Right atrium auricular region (tissue), 2 donors: ENCODE measurements at places on chromosomes 12 and 14. TPM values are rescaled to one million over a fixed set of nuclear protein-coding genes. Genes with fewer than 3 reads are reported as not detected.

GRCh38 chr12:2057795-2058408, 5.1 kb downstream of the CACNA1C start:
- no peak for DNase-seq

The TMEM30B gene
- total RNA-seq, result 2.0 TPM

DNA sequence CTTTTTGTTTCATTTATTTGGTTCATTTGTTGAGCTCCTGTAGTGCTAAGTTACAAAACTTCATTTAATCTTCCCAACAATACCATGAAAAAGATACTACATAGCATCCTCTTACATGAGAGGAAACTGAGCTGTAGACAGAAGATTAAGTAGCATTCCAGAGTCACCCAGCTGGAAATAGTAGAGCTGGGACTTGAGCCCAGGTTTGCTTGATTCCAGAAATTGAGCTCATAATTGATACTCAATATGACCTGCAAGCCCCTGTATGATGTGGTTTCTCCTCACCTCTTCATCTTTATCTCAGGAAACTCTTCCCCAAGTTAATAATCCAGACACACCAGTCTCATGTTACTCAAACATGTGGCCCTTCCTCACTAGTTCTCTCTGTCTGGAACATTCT, 87.0 kb upstream of the DAAM1 start:
- DNase-seq, result no peak

- DNase-seq, result no peak
Measured at GRCh38 chr14:70018230-70018629, 139.0 kb downstream of the SMOC1 start.

GRCh38 chr12:68086019-68086603, 73.4 kb downstream of the IFNG start:
- DNase-seq, result no peak

The MYF5 gene
- not detected for total RNA-seq

DNA sequence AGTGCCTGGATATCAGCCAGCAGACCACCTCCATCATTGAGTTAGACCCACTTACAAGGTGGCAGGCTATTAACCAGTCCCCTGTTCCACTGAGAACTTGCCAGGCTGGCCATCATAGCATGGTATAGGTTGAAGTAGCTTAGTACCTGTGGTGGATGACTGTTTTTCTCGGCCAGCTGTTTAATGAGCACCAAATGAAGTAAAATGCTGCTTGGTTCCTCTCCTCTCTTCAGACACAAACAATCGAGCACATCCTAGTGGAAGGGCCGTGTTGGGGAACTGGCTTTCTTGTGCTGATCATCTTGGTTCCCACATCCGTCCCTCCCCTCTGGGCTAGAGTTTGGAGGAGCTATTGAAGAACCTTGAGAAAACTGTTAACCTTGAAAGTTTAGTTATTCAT, 486.2 kb downstream of the RAD51B start:
- no peak for DNase-seq

DNA sequence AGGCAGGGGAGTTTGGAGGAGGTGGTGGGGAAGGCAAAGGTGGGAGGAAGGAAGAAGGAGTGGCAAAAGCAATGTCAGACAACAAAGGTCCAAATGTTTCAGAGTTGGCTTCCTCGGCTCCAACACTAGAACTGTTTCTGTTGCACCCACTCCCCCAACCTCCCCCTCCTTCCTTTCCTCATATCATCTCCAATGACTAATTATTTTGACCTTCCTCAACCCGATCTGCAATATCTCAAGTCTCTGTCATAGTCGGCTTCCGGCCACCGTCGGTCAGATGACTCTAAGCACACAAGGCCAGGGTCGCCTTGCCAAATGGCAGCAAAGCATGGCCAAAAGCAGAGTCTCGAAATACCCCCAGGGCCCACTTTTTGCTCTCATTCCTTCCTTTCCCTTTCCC, 637.0 kb upstream of the TBX3 start:
- no peak for DNase-seq

GRCh38 chr14:98120831-98121464, 1151.0 kb downstream of the BCL11B start:
- DNase-seq, result no peak

The EID3 gene
- 2.9 TPM for total RNA-seq

The AQP5 gene
- 2.1 TPM for total RNA-seq

DNA sequence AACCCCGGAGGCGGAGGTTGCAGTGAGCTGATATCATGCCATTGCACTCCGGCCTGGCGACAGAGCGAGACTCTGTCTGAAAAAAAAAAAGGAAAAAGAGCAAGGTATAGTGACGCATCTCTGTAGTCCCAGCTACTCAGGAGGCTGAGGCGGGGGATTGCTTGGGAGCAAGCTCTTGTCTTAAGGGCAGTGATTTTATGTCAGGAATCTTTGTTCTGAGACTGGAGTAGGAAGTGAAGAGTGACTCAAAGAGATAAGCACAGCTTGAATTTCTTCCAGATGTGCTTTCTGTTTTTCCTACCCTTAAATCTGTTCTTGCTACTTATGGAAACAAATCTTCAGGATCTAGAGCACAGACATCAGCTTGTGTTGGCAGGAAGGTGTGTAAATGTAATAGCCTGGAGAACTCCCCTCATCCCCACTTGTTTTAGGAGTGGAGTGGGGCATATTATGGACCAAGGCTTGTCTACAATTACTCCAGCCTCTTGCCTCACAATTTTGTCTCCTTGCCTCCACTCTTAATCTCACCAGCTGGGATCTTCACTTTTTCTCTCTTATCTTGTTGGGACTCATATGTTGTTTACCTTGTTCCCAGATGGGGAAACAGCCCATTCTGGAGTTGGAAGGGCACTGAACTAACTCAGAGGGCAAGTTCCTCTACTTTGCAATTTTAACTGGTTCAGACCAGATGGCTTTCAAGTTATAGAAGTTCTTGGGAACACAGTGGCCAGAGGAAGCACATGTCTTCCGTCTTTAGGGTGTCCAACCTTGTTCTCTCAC, 7.5 kb downstream of the TMED2 start:
- DNase-seq, result no peak

GRCh38 chr14:103361867-103362266, 23.3 kb upstream of the MARK3 start:
- no peak for DNase-seq

GRCh38 chr14:24425704-24426103, 3.8 kb downstream of the CBLN3 start:
- no peak for DNase-seq

DNA sequence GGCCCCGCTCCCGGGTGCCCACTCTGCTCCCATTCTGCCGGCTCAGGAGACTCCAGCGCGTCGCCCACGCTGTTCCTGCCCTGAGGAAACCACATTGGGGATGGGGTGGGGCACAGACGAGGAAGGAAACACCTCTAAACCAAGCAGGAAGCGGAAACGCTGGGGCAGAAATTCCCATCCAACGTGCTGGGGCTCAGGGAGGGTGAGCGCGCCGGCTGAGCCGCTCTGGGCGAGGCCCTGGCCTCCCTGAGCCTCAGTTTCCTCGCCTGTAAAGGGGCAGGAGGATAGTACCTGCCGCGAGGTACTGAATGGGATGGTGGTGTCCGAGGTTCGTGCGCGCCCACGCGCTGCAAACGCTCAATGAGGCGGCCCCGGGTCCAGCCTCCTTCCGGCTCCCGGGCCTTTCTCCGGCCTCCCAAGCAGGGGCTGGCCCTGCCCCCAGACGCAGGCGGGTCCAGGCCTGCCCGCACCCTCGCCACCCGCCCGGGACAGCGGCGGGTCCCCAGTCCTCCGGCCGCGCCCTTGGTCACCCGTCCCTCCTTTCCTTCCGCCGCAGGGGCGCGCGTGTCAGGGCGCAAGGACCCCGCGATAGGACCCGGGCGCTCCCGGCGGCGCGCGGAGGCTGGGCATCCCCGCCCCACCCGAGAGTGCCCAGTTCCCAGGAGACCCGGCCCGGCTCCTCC, 673 bp downstream of the BEGAIN start:
- DNase-seq, result no peak

- no peak for DNase-seq
Measured at GRCh38 chr14:59847711-59848110, 22.9 kb downstream of the RTN1 start.

GRCh38 chr12:112149596-112149995, 24.2 kb downstream of the TRAFD1 start:
- peak; percentile 16 for DNase-seq

DNA sequence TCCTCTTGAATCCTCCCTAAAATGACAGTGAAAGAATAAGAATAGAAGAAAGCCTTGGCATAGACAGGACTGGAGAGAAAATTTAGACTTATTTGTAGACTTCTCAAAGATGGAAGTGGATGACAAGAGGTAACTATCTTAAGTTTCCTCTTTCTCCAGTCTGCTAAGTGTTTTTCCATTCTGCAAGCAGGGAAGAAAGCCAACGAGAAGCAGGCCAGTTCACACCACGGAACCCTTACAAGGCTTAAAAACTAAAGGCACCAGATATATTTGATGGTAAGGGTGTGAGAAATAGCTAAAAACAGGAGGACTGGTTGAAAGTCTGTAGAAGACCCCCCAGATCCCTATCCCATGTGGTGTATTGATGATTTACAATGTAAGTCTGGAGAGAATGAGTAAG, 82.9 kb upstream of the GPHB5 start:
- DNase-seq, result no peak

- DNase-seq, result no peak
Measured at GRCh38 chr14:68386950-68387779, 405.7 kb downstream of the ZFP36L1 start.

DNA sequence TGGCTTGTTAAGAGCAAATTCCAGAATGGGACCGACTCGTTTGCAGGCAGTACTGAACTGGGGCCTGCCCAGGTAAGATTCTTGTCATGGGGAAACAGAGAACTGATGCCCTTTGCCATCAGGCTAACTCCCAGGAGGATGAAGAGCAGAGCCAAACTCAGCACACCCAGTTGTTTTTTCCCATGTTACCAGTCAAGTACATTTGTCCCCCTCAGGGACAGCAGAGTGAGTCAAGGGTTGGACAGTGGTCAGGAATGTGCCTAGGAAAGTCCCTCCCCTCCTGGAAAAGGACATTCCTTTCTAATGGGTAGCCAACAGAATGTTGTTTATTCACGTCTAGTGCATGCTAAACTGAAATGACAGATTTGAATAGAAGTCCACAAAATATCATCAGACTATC, 1.6 kb downstream of the ART4 start:
- DNase-seq, result peak; percentile 84

The ADCK1 gene
- 5.5 TPM for total RNA-seq

The DBX2 gene
- total RNA-seq, result 0.51 TPM

The DDX11 gene
- total RNA-seq, result 1.1 TPM

The JAG2 gene
- total RNA-seq, result 17.3 TPM

DNA sequence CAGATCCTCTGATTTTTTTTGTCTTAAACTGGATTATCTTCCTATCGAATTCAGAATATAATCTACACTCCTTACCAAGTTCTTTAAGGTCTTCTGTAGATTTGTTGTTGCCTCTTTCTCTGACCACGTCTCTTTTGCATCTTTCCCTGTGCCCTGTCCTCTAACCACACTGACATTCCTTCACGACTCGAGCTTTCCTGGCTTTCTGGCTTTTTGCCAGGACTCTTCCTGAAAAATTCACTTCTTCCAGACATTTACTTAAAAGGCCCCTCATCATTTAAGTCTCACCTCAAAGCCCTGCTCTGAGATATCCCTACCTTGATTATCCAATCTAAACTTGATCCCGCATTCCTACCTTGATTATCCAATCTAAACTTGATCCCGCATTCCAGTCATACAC, 422.3 kb upstream of the DCN start:
- DNase-seq, result no peak

DNA sequence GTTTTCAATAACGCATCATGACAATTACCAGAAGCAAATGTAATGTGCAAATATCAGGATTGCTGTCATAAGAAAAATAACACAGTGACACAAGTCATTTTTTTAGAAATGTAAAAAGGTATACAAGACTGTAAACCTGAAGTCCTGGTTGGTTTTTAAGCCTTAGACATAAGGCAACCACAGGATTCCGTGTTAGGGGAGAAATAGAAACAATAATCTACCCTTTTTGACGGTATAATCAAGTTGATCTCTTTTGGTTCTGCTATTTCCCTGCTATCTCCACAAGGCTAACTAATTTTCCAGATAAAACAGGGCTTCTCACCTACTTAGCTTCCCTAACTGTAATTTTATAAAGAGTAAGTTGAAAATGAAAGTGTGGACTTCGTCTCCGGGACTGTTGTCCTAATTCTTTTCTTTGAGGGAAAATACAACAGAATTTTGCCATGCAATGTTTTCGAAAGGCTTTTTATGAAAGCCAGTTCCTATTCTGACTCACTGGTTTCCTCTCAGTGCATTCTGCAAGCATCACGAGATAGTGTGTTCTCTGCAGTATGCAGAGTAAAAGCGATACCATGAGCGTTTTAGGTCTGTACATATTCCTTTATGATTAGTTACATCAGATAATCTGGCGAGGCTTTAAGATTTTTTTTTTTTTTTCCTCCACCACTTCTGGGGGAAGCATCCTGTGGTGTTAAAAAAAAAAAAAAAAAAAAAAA, 10.6 kb downstream of the MYO1H start:
- DNase-seq, result no peak

DNA sequence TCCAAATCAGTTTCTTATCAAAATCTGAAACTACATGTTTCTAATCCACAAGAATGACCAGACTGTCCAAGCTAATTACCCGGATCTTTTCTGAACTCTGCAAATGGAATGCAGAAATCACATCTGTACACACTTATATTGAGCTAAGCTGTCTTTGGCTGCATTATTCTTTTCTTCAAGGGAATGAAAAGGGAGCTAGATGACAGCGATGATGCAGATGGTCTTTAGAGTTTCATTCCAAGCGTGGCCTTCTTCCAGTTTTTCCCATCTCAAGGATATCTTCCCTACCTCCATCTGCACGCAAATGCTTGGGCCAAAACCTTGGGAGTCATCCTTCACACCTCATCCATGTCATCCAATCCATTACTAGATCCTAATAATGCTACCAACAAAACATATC, 12.6 kb downstream of the KCNH5 start:
- no peak for DNase-seq

GRCh38 chr12:49340971-49341776, 4.2 kb upstream of the C1QL4 start:
- no peak for DNase-seq

GRCh38 chr12:43763769-43764168, 5.0 kb downstream of the IRAK4 start:
- no peak for DNase-seq

The PPM1H gene
- total RNA-seq, result 3.1 TPM

GRCh38 chr12:114306646-114307045, 99.3 kb downstream of the TBX5 start:
- DNase-seq, result no peak

GRCh38 chr14:97916100-97916499, 1118.9 kb downstream of the VRK1 start:
- no peak for DNase-seq

GRCh38 chr12:29198901-29199300, 49.8 kb downstream of the FAR2 start:
- no peak for DNase-seq

The SOAT2 gene
- total RNA-seq, result not detected

- no peak for DNase-seq
Measured at GRCh38 chr14:100764471-100765115, 37.9 kb downstream of the DLK1 start.

The MEG3 gene
- total RNA-seq, result 9.5 TPM

DNA sequence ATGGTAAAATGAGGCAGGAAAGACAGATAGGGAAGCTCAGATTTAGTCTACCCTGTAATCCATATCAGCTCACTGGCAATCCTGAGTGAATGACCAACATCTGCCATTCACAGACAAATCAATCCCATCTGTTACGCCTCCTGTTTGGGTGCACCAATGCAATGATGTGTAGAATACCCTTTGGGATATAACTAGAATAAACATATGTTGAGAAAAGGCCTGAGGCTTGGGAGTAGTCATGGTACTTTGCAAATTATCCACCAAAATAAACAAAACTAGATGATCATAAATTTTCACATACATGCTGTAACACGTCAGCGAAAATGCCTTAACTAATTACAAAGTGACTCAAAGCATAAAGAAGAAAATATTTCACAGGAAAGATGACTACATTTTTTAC, 78.8 kb downstream of the KCNC2 start:
- DNase-seq, result no peak

GRCh38 chr14:34981743-34982420, 910 bp upstream of the SRP54 start:
- peak; percentile 61 for DNase-seq
